ENCODE measurements at places on chromosomes 4 and X.

DNA sequence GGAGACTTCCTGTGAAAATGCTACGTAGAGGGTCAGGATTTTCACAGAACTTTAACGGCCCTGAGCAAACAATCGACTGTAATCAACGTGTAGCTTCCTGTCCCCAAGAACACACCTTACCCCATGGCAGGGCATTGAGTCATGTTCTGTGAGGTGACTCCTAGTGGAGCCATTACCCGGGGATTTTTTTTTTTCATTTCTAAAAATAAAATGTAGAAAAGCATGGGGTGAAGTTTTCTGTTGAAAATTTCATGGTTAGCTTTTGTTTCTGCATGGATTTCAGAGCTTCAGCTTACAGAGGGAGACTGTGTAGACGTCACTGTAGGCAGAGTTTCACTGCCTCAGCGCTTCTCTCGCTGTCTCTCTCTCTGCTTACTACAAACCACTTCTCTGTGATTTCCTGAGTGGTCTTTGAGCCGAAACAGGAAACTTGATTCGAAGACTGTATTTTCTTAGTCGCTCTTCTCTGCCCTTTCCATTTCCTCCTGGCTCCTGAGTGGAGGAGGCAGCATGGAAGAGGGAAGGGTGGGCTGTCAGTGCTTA is 111.7 kb downstream of the NFKB1 start:
- no peak for DNase-seq

- no peak for DNase-seq
Measured at GRCh38 chr4:26108054-26108453, 194.0 kb downstream of the SMIM20 start.

- DNase-seq, result no peak
Measured at GRCh38 chr4:56790691-56791091, 30.8 kb downstream of the SPINK2 start.

DNA sequence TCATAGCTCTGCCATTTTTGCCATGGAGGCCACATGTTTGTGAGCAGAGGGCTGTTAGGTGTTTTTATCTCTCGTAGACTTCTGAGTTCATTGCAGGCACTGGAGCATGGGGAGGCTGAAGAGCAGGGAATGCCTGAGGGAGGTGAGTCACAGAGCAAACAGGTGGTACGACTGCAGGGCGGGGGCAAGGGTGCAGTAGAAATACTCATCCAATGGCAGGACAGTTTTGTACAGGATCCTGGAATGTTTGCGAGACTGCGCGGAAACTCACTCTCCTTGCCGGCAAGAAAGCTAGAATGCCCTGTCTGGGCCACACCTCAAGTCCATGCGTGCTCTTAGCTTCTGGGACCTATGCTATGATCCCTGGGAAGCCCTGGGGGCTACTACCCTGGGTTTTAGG is 20.0 kb upstream of the VCX2 start:
- DNase-seq, result no peak

- DNase-seq, result no peak
Measured at GRCh38 chr4:62940229-62940628, 1469.0 kb downstream of the TECRL start.

- DNase-seq, result no peak
Measured at GRCh38 chr4:24210332-24210902, 320.6 kb upstream of the PPARGC1A start.

- DNase-seq, result no peak
Measured at GRCh38 chrX:104568304-104568915, 2.4 kb downstream of the IL1RAPL2 start.

GRCh38 chr4:115824630-115825029 is 711.2 kb upstream of the NDST4 start:
- no peak for DNase-seq

DNA sequence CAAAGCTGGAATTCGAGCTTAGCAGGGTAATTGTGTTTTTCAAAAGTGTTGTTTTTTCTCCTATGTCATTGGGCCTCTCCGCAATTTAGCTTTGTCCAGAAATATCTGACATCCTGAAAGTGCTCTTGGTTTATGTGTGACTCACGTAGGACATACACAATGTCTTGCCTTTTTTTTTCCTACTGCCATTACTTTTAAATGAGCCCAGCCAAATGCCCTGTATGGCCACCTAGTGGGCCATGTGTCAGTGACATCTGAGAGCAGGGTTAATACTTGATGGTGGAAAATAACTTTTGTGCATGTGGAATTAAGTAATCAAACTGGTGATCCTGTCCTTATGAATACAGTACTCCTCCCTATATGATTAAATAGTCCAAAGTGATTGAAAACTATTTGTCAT is 1411.1 kb upstream of the TENM3 start:
- DNase-seq, result no peak

DNA sequence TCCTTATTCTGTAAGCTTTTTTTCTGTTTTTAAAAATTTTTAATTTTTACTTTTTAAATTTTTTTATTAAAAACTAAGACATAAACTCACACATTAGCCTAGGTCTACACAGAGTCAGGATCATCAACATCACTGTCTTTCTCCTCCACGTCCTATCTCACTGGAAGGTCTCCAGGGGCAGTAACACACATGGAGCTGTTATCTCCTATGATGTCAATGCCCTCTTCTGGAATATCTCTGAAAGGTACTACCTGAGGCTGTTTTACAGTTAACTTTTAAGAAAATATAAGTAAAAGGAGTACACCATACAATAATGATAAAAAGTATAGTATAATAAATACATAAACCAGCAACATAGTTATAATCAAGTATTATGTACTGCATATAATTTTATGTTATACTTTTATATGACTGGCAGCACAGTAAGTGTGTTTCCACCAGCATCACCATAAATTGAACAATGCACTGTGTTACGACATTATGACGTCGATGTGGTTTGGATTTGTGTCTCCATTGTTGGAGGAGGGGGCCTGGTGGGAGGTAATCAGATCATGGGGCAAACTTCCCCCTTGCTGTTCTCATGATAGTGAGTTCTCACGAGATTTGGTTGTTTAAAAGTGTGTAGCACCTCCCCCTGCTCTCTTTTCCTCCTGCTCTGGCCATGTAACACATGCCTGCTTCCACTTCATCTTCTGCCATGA is 21.3 kb downstream of the IL15 start:
- no peak for DNase-seq

DNA sequence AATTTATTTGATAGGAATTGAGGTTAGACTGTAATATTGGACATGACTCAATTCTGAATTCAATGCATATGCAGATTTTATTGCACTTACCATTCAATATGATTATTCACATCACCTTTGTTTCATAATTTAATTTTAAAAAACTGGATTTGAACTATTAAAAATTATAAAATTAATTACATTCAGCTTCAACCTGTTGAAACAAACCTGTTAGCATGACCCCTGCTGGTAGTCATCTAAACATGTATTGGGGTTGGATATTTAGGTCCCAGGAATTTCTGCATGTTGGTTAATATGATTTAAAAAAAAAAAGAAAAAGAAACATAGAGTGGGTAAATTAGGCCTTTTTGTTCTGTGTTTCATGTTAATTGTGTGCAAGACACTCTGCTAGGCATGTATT is 85.9 kb downstream of the ARSJ start:
- no peak for DNase-seq

DNA sequence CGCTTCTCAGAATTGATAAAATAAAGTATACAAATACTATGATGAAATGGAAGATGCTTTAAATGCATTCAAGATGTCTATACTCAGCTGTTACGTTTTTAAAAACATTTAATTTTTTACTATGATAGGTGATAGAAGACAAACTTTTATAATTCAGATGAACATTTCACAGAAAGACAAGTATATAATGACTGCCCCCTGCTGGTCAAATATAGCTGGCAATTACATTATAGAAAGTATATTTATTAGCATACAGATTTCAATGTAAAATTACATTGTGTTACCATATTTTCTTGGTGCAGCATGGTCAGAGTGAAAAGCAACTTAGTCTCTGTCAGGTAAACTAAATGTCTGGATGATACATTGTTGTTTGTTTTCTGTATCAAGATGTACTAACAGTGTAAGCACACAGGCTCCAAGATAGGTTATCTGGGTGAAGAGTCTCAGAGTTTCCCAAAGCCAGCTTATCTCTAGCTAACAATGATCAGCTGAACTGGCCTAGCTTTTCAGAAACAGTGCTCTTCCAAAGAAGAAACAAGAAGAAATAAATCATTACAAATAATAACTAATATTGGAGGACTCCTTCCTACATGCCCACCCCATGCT is 54.1 kb downstream of the SRPX start:
- DNase-seq, result no peak

All from amygdala (tissue), 56 donors.